Left renal cortex interstitium (tissue), 4 donors: ENCODE measurements at places on chromosomes 6 and 20.

DNA sequence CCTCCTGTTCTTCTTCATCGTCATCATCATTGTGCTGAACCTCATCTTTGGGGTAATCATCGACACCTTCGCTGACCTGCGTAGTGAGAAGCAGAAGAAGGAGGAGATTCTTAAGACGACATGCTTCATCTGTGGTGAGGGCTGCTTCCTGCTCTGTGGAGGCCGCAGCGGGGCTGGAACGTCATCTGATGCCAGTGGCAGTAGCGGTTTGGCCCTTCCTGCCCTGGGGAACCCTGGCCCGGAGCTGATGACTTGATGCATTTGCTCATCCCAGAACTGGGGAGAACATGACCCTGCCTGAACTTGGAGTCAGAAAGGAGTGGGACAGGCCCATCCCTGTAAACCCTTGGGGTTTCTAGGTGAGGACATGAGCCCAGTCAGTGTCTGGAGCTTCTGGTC, 18.7 kb downstream of the UQCC2 start:
- DNase-seq, result no peak

GRCh38 chr20:50005471-50005981, 22.7 kb downstream of the SNAI1 start:
- no peak for DNase-seq

- no peak for DNase-seq
These were observed 2.0 kb downstream of the TRAM2 start for GRCh38 chr6:52574709-52575501.

DNA sequence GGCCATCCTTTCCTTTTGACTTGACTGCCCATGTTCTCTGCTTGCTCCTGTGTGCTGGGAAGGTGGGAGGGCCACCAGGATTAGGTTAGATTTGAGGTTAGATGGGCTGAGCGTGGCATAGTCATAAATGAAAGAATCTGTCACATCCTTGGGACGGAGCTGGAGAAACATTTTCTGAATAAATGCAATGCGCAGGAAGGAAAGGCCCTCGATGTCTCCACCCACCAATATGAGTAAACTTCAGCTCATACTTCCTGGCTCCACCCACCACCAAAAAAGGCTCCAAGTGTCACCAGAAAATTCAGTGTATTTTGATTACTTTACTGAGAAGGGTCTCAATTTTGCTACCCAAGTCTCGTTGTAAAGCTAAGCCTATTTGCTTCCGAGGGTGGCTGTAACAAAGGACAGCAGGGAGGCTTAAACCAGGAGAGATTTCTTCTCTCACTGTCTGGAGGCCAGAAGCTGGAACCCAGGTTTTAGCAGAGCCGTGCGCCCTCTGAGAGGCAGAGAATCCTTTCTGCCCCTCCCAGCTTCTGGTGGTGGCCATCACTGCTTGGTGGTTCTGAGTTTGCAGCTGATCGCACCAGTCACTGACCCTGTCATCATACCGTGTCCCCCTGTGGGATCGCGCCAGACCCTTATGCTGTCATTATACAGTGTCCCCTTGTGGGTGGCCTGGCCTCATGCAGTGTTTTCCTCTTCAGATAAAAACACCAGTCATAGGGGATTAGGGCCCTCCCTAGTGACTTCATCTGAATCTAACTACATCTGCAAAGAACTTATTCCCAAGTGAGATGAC, 137.8 kb downstream of the TTLL2 start:
- no peak for DNase-seq

DNA sequence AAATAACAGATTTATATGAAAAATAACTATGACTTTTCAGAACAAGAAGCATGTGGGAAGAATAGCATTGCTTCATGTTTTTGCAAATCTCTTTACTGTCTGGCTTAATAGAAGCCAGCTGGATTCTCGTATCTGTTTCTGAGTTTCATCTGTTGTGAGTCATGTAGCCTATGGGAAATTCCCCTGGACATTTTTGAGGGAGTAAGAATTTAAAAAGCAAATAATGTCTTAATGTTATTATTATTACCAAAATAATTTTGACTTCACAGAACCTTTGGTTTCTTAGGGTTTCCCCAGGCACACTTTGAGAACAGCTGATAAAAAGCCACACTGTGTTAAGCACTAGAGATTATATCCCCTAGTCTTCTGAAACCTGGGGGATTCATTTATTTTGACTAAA, 75.8 kb downstream of the SYCP2L start:
- no peak for DNase-seq

DNA sequence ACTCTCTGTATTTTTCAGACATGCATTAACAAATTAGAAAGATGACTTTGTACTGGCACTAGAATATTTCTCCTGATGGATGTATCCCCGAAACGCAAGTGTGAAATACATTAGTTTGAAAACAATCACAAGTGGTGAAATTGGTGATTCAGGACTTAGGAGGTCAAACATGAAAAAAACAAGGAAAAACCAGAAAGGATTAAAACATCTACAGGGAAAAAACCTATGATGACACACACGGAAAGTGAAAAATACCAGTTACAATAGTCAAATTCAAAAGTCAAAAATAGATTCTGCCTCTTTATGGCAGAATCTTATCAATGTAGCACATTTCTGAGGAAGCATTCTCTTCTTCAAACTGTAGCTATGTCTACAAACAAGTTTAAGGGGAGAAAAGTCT, 129.0 kb upstream of the SGK1 start:
- no peak for DNase-seq

- DNase-seq, result no peak
These were observed 26.2 kb upstream of the OPRM1 start for GRCh38 chr6:154012852-154013251.

DNA sequence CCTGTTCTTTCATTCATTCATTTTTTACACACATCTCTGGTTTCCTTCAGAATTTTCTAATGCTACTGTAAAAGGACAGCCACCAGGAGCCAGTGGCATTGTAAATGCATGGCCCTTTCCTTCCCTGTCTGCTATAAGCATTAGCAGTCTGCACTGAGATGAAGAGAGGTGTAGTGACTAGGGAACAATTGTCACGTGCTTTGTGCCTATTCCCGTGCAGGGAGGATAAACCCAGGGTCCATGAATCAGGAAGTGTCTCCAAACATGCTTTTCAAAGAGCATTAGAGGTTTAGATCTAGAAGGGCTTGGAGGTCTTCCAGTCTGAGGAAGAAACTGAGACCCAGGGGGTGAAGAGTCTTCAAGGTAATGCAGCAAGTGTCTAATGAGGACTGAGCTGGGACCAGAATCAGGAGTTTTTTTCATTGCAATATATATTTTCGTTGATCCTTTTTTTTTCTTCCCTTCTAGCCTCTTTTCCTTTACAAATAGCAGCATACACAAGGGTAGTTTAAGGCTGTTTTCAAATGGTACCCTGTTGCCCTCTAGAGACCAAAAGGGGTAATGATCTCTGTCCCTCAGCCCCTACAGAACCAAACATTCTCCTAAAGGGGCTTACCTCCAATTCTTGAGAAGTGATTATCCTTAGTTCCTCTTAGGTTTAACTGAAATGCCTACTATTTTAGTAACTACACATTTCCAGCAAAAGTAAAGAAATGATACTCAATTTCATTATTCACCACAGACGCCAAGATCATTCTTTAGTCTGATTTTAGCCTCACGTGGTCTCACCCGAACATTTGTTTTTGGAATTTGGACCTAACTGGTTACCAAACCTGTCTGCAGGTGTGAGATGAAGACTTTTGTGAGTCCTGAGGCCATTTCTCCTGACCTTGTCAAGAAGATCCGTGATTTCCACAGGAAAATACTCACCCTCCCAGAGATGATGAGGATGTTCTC, 6.6 kb downstream of the TRIM15 start:
- DNase-seq, result peak; percentile 29

DNA sequence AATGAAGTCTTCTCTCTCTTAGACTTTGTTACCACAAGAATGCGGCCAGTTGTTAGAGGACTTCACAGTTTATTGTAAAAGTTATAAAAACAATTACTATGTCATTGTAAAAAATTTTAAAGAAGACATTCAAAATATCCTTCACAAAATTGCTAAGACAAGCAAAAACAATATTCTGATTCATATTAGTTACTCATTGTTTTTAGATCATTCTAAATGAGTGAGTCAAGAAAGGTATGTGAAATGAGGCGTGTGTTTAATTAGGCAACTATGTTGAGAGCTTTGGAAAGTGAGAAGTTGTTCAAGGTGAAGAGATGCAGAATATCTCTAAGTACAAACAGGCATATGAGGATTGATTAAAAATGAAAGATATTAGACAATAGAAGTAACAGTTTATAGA, 875.3 kb downstream of the EYS start:
- DNase-seq, result no peak

DNA sequence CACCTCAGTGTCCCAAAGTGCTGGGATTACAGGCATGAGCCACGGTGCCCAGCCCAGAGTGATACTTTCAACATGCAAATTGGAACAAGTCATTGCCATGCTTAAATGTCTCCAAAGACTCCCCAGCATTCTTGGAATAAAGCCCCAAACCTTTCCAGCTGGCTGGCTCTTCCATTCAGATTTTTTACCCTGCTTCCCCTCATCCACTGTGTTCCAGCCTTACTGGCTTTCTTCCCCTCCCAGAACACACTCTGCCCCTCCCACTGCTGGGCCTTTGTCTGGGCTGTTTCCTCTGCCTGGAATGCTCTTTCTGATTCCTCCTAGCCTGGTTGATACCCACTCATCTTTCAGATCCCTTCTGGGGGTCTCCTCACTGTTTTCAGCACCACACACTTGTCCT, 40.1 kb upstream of the NNAT start:
- DNase-seq, result no peak

DNA sequence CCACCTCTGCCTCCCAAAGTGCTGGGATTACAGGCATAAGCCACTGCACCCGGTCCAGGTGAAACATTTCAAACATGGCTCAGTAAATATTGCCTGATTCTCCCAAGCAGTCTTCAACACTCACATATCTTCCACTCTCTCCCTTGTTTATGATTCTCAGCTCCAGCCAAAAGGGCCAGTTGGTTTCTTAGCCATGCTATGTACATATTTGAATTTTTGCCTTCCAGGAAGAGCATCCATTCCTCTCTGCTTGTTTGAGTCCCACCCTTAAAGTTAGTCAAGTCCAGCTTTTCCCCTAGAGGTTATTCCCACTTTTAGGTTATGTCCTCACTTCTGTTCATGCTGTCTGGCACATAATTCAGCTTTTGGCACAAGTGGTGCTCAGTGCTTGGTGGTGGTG, 5.9 kb downstream of the KIFC1 start:
- DNase-seq, result no peak

DNA sequence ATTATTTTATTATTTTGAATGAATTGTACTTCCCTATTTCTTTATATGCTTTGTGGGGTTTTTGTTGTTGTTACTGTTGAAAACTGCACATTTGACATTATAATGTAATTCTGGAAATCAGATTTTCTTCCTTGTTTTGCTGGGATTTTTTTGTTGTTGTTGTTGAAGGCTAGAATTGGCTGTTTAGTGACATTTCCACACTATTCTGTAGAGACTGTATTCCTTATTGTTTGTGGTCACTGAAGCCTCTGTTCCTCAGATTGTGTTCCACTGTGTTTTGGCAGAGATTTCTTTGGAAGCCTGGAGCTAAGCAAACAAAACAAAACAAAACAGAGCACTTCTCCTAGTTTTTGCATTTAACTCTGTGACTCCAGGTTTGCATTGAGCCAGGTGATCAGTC, 52.9 kb downstream of the CDYL start:
- no peak for DNase-seq

DNA sequence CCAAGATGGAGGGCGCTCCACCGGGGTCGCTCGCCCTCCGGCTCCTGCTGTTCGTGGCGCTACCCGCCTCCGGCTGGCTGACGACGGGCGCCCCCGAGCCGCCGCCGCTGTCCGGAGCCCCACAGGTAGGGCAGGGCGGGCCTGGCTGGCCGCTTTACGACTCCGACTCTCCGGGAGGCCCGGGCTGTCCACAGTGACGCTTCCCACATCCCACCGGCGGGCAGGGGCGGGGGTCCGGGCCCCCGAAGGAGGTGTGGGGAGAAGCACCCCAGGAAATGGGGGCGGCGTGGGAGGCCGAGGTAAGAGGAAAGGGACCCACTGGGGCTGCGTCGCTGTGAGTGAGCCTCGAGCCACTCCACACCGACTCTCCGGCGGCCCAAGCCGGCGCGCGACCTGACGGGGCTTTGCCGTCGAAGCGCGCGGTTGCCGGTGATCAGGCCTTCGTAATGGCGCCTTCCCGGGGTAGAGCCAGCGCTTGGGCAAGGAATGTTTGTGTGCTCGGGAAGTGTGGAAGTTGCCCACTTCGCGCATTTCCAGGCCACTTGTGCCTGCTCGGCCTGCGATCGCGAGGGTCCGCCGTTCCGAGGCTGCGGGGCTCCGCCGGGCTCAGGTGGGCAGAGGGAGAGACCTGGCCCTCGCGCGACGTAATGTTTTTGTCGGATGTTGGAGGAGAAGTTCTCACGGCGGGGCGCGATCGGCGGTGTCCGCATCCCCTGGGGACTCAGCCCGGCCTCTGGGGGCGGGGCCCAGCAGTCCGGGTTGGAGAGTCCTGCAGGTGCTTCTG, 427 bp downstream of the GINM1 start:
- DNase-seq, result no peak

GRCh38 chr6:155171747-155172449, 91.9 kb upstream of the CLDN20 start:
- DNase-seq, result no peak

DNA sequence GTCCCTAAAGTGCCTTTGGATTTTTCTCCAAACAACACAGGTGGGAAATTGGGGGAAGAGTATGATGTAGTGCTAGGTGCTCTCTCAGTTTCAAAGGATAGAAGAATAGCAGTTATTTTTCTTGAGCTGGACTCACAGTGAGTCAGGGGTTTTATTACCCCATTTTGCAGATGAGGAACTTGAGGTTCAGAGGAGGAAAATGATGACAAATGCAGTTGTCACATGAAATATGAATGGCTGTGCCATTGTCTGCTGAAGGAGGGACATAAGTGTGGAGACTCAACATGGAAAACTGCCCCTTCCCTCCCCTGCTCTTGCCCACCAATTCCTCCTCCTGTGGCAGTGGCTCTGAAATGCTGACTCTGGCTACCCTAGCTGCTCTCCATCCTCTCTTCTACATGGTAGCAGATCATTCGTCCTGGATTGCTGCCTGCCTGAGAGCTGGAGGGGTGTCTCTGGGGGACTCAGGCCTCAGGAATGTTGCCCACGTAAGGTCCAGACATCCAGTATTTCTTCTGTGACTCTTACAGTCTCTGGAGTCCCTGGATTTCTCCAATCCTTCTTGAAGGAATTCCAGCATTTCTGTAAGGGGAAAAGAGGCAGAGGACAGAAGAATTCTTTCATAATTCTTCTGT, 37.6 kb upstream of the EPB41L1 start:
- no peak for DNase-seq

DNA sequence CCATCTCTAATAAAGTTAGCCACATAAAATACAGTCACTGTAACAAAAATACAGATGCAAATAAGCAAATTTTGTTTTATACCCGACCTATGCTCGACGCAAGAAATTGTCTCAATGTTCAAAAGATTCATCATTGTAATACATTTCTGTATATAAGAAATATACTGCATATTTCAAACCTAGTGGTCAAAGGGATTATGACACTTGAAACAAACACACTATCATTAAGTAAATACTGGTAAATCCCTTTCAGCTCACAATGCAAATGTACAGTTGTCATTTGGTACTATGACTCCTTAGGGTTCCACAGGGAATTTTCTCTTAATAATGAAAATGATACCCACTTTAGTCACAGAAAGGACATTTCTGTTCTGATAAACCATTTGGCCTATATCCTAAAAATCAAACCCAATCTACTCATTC, 2.2 kb downstream of the HIVEP2 start:
- DNase-seq, result no peak
